ENCODE measurements at places on chromosomes 3 and 15.

GRCh38 chr15:91904942-91905341 is 51.4 kb downstream of the SLCO3A1 start:
- no peak for DNase-seq

DNA sequence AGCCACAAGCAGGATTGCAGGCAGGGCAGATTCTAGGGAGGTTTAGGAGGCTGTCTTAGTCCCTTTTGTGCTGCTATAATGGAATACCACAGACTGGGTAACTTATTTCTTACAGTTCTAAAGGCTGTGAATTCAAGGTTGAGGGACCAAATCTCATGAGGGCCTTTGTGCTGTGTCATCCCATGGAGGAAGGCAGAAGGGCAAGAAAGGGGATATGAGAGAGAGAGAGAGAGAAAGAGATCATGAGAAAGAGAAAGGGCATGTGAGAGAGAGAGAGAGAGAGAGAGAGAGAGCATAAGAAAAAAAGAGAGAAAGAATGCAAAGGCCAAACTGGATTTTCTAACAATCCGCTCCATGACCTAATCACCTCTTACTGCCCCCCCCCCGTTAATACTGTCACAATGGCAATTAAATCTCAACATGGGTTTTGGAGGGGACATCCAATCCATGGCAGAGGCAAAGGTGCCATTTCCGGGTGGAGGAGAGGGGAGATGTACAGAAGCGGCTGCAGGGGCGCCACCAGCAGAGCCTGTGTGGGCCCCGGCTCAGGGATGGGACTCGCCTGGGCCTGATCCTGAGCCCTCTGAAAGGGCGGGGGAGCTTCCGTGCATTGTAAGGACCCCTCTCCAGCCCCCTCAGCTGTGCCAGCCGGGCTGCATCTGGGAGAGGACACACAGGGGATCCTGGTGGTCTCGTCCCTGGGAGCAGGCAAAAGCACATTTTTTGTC is 20.5 kb downstream of the MRPS11 start:
- no peak for DNase-seq

- no peak for DNase-seq
Observed at GRCh38 chr15:36428102-36428845, 151.2 kb upstream of the CDIN1 start.

GRCh38 chr3:52277972-52278509 is 408 bp downstream of the WDR82 start:
- DNase-seq, result peak; percentile 77

GRCh38 chr15:78540141-78540870 is at the start of gene PSMA4:
Gene PSMA4, plus strand, starts transcription at chr15:78540444. Its CDS starts 1,484 bp downstream, at chr15:78541928.
- DNase-seq, result peak; percentile 96

DNA sequence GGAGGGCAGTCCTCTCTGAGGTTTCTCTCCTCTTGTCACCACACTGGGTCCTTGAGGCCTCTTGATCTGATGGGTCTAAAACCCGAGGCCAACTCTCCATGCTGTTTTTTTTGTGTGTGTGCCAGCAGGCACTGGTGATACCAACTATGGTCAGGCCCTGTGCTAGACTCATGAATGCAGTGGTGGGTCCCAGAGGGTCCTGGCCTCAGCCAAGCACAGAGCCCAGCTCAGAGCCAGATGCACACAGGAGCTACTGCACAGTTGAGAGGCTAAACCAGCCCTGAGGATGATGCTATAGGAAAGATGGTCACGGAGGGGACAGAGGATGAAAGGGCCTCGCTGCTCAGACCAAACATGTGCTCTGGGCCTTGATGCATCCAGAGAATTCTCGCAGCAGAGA is 33.5 kb downstream of the RAB6B start:
- DNase-seq, result no peak

DNA sequence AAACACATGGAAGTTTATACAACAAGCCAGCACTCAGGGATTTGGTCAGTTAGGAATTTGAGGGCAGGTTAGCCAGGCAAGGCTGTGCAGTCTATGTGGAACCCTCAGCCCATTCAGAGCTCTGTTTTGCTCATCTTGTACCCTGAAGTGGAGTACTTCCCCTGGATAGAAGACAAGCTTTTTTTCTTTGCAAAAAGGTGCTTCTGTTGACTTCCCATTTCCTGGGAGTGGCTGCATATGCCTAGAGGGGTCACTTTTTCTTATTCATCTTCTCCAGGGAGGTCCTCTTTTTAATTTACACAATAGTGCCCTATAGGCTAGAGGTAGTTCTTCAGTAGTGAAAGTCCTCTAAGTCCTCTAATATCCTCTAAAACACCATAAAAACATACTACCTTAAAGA is 225.0 kb upstream of the P2RY1 start:
- DNase-seq, result no peak

GRCh38 chr3:31833391-31834190 is 147.5 kb downstream of the OSBPL10 start:
- DNase-seq, result no peak

GRCh38 chr3:101836652-101837598 is 12.4 kb upstream of the NFKBIZ start:
- DNase-seq, result no peak

GRCh38 chr3:140994316-140994715 is 52.7 kb downstream of the SLC25A36 start:
- DNase-seq, result no peak

- DNase-seq, result peak; percentile 6
Observed at GRCh38 chr15:66865622-66866611, 163.9 kb downstream of the SMAD6 start.

DNA sequence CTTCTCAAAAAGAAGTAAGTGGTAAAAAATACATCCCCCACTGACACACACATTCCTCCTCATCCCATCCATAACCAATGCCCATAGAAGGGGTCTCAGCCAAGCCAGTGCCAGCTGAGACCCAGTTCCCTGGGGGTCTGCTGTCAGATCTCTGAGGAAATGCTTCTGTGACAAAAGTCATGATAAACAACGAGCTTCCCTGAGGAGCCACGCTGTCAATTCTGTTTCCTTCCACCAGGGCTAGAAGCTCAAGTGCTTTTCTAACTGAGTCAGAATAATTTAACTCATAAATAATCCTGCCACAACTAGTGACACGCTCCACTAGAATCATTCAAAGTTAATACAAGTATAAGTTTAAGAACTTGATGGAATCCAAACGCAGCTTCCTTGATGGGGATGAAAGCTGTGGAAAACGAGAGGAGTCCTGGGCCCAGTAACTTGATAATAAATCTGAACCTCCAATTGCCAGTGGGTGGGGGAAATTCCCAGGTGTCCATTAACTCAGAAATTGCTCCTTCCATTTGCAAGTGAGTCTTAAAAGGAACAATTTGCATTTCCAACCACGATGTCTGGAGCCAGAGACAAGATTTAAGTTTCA is 348.7 kb upstream of the LMCD1 start:
- DNase-seq, result no peak

- no peak for DNase-seq
Observed at GRCh38 chr3:144655423-144655822, 683.8 kb downstream of the DIPK2A start.

GRCh38 chr3:31945738-31946052 is 35.4 kb downstream of the OSBPL10 start:
- no peak for DNase-seq

- DNase-seq, result no peak
Observed at GRCh38 chr3:32315441-32315840, 76.2 kb upstream of the CMTM7 start.

- no peak for DNase-seq
Observed at GRCh38 chr3:35322070-35322469, 317.3 kb upstream of the ARPP21 start.

- DNase-seq, result no peak
Observed at GRCh38 chr15:66429117-66429516, 42.4 kb downstream of the MAP2K1 start.

DNA sequence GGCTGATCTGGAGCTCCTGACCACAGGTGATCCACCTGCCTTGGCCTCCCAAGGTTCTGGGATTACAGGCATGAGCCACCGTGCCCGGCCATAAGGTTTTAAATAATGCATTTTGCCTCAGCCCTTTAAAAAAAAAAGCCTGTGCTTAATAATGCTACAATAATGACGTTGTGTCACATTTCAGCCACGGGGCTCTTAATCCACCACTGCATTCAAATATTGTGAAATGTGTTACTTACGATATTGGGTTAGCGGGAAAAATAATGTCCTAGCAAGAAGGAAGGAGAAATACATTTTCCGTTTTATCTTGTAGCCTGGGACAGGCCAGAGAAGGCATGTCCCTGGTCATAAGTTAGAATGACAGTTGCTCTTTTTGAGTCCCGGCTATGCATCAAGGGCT is 17.6 kb downstream of the PAQR5 start:
- no peak for DNase-seq

- DNase-seq, result no peak
Observed at GRCh38 chr3:9062570-9062969, 99.3 kb upstream of the RAD18 start.
